ENCODE measurements at places on chromosomes 7 and 10. TPM values are rescaled to one million over a fixed set of nuclear protein-coding genes. Genes with fewer than 3 reads are reported as not detected.
A peak's percentile ranks its signal among the peaks of the same experiment; 100 is the strongest.

GRCh38 chr7:4018601-4019316 is 663.3 kb upstream of the FOXK1 start:
- no peaks in the 10 kb centered on the region for H3K36me3 ChIP-seq
- no peaks in the 10 kb centered on the region for H3K4me1 ChIP-seq
- no peak overlapping the region for H3K27ac ChIP-seq
- H3K27me3 ChIP-seq, result no peaks in the 10 kb centered on the region
- no peak for DNase-seq

GRCh38 chr7:121919986-121920385 is 47.0 kb downstream of the PTPRZ1 start:
- H3K27ac ChIP-seq, result no peak overlapping the region
- H3K4me1 ChIP-seq, result no peaks in the 10 kb centered on the region
- H3K4me3 ChIP-seq, result no peak overlapping the region
- DNase-seq, result no peak
- no peaks in the 10 kb centered on the region for H3K27me3 ChIP-seq

- DNase-seq, result no peak
- no peak overlapping the region for H3K4me3 ChIP-seq
- peaks cover 8% of the 10 kb centered on the region for H3K4me1 ChIP-seq
These were observed 47.8 kb upstream of the FIGNL1 start for GRCh38 chr7:50497968-50498367.

DNA sequence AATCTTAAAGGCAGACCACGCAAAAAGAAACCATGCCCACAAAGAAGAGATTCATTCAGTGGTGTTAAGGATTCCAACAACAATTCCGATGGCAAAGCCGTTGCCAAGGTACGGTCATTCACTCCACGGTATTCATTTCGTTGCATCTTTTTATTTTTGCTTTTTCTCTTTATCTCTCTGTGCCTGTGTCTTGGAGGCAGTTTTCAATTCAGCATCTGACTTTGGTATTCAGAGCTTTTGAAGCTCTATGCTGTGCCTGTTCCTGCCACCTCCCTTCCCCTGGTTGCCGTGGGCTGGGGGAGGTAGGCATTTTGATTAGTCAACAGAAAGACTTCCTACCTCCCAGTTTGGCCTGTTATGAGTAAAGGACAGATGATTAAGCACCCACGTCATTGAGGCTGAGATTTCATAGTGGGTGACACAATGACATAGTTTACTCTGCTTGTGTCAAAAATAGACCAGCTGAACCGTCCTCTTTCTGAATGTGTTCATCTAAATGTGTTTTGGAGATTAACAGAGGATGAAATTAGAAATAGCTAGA is 149.5 kb downstream of the ARID5B start:
- DNase-seq, result peak; percentile 92
- peaks cover 93% of the 10 kb centered on the region for H3K4me1 ChIP-seq
- H3K4me3 ChIP-seq, result peak overlapping the region; percentile 83
- H3K27me3 ChIP-seq, result no peaks in the 10 kb centered on the region

PNLIP gene
- total RNA-seq, result not detected

- H3K4me1 ChIP-seq, result no peaks in the 10 kb centered on the region
- no peak for DNase-seq
- peaks cover 7% of the 10 kb centered on the region for H3K27me3 ChIP-seq
- H3K27ac ChIP-seq, result no peak overlapping the region
- H3K36me3 ChIP-seq, result no peaks in the 10 kb centered on the region
- no peak overlapping the region for H3K4me3 ChIP-seq
These were observed 5.4 kb upstream of the FZD9 start for GRCh38 chr7:73427902-73428787.

IQUB gene
- total RNA-seq, result 0.07 TPM

FGF8 gene
- total RNA-seq, result not detected

FAM237B gene
- not detected for total RNA-seq

TAS2R5 gene
- total RNA-seq, result 1.8 TPM

DNA sequence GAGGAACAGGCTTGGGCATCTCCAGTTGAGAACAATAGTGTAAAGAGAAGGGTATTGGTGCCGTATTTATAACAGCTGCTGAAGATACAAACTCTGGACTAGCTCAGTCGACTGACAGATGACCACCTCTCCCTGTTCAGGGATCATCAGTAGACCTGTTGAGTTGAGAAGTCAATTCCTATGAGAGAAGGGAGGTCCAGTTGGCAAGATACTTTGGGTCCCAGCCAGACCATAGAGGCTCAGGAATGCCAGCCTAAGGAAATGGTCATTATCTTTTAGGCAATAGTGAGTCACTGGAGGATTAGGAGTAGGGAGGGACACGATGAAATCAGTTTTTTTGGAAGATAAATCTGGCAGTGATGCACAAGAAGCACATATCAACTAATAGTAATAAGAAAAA is 202.9 kb downstream of the TRIL start:
- H3K4me1 ChIP-seq, result no peaks in the 10 kb centered on the region
- DNase-seq, result no peak

- H3K4me1 ChIP-seq, result no peaks in the 10 kb centered on the region
- H3K27me3 ChIP-seq, result no peaks in the 10 kb centered on the region
- H3K27ac ChIP-seq, result no peak overlapping the region
- no peaks in the 10 kb centered on the region for H3K36me3 ChIP-seq
- no peak overlapping the region for H3K4me3 ChIP-seq
- DNase-seq, result no peak
These were observed 126.3 kb upstream of the TCERG1L start for GRCh38 chr10:131437556-131438475.

DNA sequence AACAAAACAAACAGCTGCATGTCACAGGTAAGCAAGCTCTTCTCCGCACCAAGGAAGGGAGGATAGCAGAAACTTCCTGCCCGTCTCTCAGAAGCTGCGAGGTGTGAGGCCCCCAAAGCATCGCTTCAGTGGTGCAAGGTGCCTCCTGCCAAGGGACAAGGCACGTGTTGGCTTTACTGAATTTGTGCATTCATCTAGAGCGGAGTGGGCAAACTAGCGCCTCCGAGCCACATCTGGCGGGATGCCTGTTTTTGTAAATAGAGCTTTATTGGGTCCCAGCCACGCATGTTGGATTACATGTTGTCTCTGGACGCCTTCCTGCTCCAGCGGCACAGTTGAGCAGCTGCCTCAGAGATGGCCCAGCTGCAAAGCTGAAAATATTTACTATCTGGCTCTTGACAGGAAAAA is 27.7 kb downstream of the PHYH start:
- peaks cover 1% of the 10 kb centered on the region for H3K36me3 ChIP-seq
- no peak overlapping the region for H3K27ac ChIP-seq
- no peaks in the 10 kb centered on the region for H3K27me3 ChIP-seq

RBP3 gene
- total RNA-seq, result not detected

DNA sequence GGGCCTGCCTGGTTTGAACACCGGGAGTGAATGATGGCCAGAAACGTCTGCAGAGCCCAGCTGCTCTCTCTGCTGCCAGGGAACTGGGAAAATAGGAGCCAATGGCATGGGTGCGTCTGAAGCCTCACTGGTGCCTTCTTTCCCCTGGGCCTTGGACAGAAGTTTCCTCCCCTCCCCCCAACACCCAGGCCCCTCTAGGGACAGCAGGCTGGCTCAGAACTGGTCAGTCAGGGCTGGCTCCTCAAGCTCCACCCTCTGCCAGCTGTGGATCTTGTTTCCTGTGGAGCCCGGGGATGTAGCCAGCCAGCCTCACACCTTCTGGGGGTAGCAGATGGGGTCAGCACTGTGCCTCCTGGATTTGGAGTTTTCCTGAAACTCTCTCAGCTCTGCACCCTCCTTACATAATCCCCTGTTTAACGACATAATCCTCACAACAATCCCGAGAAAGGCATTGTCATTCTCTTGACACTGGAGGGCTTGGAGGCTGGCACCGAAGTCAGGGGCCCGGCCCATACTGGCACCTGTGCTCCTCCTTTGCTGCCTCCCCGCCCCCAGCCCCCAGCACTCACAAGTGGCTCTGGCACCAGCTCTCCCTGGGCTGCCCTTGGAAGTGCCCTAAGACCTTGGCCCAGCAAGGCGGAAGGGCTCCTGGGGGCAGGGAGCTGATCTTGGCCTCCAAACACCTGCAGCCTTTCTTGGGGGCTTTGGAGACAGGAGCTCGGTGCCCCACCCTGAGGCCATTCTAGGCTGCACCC is 5.7 kb downstream of the LDB3 start:
- no peak overlapping the region for H3K4me3 ChIP-seq
- no peak for DNase-seq
- no peaks in the 10 kb centered on the region for H3K36me3 ChIP-seq
- H3K4me1 ChIP-seq, result no peaks in the 10 kb centered on the region

DNA sequence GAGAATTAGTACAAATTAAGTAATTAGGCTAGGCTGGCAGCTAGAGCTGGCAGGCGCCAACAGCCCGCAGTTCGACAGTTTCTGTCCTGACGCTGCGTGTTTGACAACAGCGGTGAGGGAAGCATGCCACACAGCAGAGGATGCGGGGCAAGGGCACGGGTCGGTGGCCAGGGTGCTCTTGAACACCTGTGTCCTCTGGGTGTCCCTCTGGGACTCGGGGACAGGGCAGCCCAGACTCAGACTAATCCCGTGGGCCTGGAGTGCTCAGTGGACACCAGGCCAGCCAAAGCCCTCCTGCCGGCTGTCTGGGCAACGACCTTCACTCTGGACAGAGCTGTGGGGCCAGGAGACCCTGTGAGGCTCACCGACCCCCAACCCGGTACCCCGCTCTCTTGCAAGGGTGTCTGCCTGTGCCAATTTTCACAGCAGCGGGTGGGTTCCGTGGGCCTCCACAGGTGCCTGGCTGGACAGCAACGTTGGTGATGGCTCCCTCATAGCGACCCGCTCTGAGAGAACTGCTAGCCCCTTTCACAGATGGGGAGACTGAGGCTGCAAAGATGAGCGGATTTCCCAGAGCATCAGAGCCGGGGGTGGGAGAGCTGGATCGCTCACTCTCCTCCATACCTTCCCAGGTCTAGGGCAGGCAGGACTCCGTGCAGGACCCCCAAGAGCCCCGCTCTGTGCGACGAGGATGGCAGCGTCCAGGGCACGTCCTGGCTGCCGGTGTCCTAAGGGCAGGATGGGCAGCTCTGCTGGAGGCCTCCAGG is 48.5 kb downstream of the FOXL3 start:
- H3K4me3 ChIP-seq, result no peak overlapping the region
- no peaks in the 10 kb centered on the region for H3K27me3 ChIP-seq
- no peaks in the 10 kb centered on the region for H3K36me3 ChIP-seq
- H3K27ac ChIP-seq, result no peak overlapping the region

GRID1 gene
- not detected for total RNA-seq

ABI1 gene
- total RNA-seq, result 55.1 TPM

STEAP1B gene
- not detected for total RNA-seq

- no peaks in the 10 kb centered on the region for H3K4me1 ChIP-seq
- no peaks in the 10 kb centered on the region for H3K27me3 ChIP-seq
- H3K27ac ChIP-seq, result no peak overlapping the region
- peaks cover 2% of the 10 kb centered on the region for H3K36me3 ChIP-seq
- DNase-seq, result no peak
These were observed 192.6 kb downstream of the MGMT start for GRCh38 chr10:129659508-129660268.

CADPS2 gene
- not detected for total RNA-seq

VAX1 gene
- not detected for total RNA-seq

DNA sequence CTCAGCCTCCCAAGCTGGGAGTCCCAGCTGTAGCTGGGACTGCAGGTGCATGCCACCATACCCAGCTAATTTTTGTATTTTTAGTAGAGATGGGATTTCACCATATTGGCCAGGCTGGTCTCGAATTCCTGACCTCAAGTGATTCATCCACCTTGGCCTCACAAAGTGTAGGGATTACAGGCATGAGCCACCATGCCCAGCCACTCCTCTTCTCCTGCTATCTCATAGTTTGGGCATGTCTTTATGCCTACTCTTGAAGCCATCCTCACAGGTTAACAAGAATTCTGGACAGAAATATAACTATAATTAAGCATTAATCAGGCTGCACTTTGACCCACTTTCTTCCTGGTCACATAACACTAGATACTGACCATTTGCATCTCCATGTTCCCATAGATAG is 28.6 kb upstream of the C10orf67 start:
- no peak overlapping the region for H3K4me3 ChIP-seq
- no peak overlapping the region for H3K27ac ChIP-seq
- no peaks in the 10 kb centered on the region for H3K27me3 ChIP-seq

DNA sequence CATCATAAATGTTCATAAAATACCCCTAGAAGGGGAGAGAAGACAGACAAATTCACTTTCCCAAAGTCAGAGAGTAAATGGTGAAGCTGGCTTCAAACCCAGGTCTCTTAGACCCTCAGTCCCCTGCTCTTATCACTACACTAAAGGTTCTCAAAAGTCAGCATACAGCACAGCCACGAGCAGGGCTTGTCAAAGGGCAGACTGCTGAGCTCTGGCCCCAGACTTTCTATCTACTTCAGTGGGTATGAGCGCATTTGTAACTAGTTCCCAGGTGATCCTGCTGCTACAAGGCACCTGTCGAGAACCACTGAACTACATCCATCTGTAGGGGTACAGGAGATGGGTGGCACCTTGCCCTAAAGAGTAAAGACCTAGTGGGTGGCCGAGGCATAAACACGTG is 91.5 kb downstream of the SORBS1 start:
- H3K27me3 ChIP-seq, result peaks cover 13% of the 10 kb centered on the region
- no peak for DNase-seq
- no peaks in the 10 kb centered on the region for H3K36me3 ChIP-seq

DNA sequence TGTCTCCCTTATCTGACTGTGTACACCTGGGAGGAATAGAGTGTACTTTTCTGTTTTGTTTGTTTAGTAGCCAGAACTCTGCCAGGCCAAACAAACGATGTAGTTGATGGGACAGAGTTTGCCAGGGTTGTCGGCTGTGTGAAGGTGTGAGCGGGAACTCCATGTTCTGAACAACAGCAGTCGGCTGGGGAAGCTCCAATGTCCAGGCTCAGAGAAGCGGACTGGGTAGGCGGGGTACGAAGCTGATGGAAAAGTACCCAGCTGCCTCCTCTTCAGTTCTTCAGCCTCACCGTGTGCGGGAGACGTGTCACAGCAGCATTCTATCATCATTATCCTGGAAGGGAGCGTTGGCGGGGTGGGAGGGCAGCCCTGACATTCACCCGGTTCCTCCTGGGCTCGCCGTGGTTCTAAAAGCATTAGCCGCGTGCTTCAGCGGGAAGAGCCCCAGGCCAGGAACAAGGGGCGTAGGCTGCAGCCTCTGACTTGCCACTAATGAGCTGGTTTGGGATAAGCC is 52.9 kb downstream of the PFKFB3 start:
- H3K36me3 ChIP-seq, result peaks cover 16% of the 10 kb centered on the region
- no peaks in the 10 kb centered on the region for H3K27me3 ChIP-seq
- H3K27ac ChIP-seq, result no peak overlapping the region
- no peak for DNase-seq
- H3K4me3 ChIP-seq, result no peak overlapping the region

GNAT3 gene
- not detected for total RNA-seq

- H3K27ac ChIP-seq, result no peak overlapping the region
- H3K4me3 ChIP-seq, result no peak overlapping the region
- H3K4me1 ChIP-seq, result peaks cover 2% of the 10 kb centered on the region
- H3K36me3 ChIP-seq, result peaks cover 28% of the 10 kb centered on the region
These were observed 42.4 kb downstream of the P4HA1 start for GRCh38 chr10:73054286-73054685.

- H3K27me3 ChIP-seq, result peaks cover 31% of the 10 kb centered on the region
- H3K27ac ChIP-seq, result no peak overlapping the region
- H3K4me1 ChIP-seq, result no peaks in the 10 kb centered on the region
- H3K36me3 ChIP-seq, result no peaks in the 10 kb centered on the region
These were observed 24.3 kb downstream of the IL6 start for GRCh38 chr7:22751341-22751740.

PLXNA4 gene
- total RNA-seq, result 1.2 TPM

- no peak overlapping the region for H3K4me3 ChIP-seq
- H3K27ac ChIP-seq, result no peak overlapping the region
- H3K36me3 ChIP-seq, result peaks cover 48% of the 10 kb centered on the region
These were observed 16.4 kb upstream of the OR2AE1 start for GRCh38 chr7:99893280-99893679.
